Globus pallidus (tissue), 1 donor: ENCODE measurements at places on chromosomes 2 and 18.
A peak's percentile ranks its signal among the peaks of the same experiment; 100 is the strongest.

DNA sequence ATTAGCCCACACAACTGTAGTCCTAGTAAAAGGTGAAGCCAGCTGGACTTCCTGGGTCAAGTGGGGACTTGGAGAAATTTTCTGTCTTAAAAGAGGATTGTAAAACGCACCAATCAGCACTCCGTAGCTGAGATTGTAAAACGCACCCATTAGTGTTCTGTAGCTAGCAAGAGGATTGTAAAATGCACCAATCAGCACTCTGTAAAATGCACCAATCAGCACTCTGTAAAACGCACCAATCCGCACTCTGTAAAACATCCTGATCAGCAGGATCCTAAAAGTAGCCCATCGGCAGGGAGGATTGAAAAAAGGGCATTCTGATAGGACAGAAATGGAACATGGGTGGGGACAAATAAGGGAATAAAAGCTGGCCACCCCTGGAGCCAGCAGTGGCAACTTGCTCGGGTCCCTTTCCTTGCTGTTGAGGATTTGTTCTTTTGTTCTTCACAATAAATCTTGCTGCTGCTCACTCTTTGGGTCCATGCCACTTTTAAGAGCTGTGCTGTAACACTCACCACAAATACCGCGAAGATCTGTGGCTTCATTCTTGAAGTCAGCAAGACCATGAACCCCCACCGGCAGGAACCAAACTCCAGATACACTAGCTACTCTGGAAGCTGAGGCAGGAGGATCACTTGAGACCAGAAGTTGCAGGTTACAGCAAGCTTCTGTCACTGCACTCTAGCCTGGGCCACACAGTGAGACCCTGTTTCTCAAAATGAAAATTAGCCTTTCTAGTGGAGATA lies 102.6 kb downstream of the HS6ST1 start:
- no peak for DNase-seq

GRCh38 chr2:190050001-190050400 lies 12.5 kb downstream of the MSTN start:
- DNase-seq = no peak

GRCh38 chr2:7994397-7994951 lies 687.4 kb upstream of the ID2 start:
- DNase-seq = no peak

DNA sequence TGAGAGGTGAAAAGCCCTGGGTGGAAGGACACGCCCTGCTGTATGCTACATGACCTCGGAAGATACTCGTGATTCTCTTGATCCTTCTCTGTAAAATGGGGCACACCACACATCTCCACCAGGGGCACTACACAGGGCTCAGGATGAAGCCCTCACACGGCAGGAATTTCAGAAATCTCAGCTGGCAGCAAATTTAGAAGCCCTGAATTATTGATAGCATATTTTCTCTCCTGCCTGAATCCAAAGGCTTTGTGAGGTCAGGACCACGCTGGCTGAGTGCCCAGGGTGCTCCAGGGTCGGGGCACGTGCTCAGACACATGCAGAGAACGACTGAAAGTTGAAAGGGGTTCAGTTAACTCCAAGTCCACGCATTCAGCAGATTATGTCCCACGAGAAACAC lies 42.1 kb upstream of the GALR1 start:
- peak; percentile 48 for DNase-seq

- no peak for DNase-seq
Observed at GRCh38 chr18:54191352-54191751, 33.1 kb downstream of the MBD2 start.

- no peak for DNase-seq
Observed at GRCh38 chr2:142983174-142983573, 105.7 kb downstream of the KYNU start.

GRCh38 chr18:41617647-41618046 lies 337.4 kb upstream of the PIK3C3 start:
- DNase-seq = no peak

GRCh38 chr18:80010551-80010906 lies 22.2 kb upstream of the TXNL4A start:
- no peak for DNase-seq

DNA sequence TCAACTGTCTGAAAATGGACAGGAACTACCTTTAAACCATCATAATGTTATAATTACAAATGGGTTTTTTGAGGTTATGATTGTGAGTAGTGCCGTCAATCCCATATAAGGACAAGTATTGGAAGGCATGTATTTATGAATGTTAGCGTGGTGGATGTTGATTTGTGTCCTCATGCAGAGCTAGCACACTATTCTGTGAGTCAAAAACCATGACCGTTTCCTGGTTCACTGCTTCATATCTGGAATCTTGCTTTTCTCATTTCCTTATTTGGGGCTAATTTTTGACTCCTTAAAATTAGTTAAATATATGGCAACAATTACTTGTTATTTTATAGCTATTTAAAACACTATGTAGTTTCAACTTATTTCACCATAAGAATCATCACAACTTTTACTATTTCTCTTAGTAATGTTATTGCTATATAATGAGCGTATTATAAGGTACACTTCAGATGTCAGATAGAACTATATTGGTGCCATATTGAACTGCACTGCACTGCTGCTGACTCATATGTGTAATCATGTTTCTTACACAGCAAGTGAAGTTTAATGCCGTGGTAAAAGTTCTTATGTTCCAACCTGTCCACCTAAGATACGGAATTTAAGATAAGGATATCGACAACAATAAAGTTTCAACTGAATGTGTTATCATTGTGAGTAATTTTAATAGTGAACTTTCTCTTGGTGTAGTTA lies 192.8 kb downstream of the PTGR3 start:
- DNase-seq = no peak

DNA sequence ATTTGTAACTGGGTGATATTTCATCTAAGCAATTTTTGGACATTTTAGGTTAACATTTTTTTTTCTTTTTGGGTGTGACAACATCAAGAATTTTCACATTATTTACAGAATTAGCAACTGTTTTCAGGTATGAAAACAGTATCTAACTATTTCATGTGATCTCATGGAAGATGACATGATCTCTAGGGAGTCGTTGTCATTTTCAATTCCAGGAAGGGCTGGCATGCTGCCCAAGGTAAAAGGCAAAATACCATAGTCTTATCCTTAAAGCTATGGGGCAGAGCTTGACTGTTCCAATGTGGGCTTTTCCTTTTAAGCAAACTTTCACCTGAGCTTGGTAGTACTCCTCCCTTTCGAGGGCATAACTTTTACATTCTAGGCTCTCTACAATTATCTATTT lies 443.7 kb downstream of the DSEL start:
- no peak for DNase-seq

DNA sequence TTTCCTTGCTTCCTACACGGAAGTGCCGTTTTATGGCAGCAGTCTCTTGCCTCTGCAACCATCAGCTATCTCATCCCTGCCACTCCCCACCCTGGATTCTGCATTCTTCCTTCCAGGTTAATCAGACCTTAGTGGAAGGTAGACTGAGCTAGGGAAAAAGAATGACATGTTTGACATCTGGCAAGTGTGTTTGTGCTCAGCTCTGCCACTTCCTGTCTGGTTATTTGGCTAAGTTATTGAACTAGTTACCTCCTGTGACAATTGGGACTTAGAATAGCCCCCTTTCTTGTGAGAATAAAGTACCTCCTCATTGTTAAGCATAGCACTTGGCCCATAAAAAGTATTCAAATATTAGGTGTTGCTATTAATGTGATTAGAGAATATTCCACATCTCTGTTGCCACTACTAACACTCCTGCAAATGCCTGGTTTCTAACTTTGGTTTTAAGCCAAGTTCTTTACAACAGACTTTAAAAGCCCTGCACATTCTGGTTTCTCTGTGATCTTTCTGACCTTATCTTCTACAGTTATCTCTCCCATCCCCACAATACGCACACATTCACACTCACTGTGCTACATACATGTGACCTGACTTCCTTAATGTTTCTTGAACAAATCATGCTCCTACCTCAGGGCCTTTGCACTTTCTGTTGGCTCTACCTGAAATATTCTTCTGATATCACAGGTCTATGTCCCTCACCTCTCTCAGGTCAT lies 10.8 kb upstream of the MAPRE2 start:
- DNase-seq = no peak

- DNase-seq = no peak
Observed at GRCh38 chr2:70173520-70173919, 17.3 kb downstream of the C2orf42 start.

DNA sequence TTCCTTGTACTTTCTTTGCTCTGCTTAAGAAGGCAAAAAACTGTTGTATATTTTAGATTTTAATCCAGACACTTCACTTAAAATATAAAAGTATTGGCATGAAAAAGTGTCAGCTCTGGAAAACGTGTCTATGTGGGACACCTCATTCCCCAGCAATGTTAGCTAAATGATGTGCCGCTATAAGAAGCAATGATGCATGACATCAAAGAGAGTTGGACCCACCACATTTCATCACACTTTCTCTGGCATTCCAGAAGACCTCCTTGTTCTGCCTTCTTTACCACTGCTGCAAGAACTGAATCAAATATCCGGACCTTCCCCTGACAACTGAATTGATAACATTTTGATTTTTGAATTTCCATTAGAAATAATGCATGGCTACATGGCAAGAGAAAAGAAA lies 242.4 kb upstream of the TANK start:
- DNase-seq = no peak

GRCh38 chr2:6341588-6342129 lies 524.0 kb downstream of the CMPK2 start:
- DNase-seq = no peak
